ENCODE measurements at places on chromosomes 13 and 19. TPM values are rescaled to one million over a fixed set of nuclear protein-coding genes. Genes with fewer than 3 reads are reported as not detected.

GRCh38 chr13:26246154-26246553 is 7.8 kb upstream of the CDK8 start:
- no peak for ATAC-seq

DNA sequence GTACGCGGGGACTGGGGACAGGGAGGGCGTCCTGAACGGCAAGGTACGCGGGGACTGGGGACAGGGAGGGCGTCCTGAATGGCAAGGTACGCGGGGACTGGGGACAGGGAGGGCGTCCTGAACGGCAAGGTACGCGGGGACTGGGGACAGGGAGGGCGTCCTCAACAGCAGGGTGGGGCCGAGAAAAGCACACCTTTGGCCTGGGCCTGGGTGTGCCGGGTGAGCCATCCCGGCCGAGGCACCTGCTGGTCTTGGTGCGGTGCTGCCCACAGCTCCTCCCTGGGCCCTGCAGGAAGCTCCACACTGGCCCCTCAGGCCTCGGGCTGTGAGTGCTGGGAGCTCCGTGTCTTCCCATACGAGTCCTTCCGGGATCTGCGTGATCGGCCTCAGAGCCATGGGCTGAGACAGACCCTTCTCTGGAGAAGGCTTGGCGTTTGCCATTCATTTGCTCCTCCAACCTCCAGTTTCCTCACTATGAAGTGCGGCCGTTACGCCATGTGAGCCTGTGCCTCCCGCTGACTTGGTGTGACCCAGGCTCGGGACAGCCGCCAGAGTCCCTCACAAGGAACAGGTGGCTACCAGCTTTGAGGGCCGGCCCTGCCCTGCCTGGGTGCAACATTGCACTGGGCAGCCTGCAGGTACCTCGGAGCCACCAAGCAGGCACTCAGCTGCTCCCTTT is 7.8 kb upstream of the ZNF554 start:
- no peak for ATAC-seq

DNA sequence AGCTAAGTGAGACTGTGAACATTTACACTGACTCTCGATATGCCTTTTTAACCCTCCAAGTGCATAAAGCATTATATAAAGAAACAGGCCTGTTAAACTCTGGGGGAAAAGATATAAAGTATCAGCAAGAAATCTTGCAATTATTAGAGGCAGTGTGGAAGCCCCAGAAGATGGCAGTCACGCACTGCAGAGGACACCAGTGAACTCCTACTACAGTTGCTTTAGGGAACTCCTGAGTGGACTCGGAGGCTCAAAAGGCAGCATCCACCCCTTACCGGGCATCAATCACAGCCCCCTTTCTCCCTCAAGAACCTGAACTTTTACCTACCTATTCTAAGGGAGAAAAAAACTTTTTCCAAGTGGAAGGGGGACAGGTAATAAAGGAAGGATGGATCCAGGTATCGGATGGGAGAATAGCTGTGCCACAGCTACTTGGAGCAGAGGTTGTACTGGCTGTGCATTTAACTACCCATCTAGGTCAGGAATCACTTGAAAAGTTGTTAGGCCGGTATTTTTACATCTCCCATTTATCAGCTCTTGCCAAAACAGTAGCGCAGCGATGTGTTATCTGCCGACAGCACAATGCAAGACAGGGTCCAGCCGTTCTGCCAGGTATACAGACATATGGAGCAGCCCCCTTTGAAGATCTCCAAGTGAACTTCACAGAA is 80.1 kb downstream of the ZNF486 start:
- ATAC-seq: no peak

DNA sequence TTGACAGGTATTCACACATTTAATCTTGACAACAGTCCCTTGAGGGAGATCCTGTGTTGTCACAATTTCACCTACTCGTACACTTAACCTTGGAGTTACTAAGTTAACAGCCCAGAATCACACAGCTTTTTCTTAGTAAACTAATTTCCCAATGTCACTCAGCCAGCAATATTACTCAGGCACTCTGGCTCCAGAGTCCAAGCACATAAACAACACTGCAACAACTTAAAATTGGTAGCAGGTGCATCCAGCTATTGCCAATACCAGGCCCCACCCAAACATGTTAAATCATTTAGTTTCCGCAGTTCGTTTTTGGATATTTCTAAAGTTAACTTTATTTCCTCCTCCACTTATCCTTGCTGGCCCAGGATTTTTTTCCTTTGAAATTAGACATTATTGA is 32.7 kb downstream of the LIG4 start:
- no peak for ATAC-seq

DNA sequence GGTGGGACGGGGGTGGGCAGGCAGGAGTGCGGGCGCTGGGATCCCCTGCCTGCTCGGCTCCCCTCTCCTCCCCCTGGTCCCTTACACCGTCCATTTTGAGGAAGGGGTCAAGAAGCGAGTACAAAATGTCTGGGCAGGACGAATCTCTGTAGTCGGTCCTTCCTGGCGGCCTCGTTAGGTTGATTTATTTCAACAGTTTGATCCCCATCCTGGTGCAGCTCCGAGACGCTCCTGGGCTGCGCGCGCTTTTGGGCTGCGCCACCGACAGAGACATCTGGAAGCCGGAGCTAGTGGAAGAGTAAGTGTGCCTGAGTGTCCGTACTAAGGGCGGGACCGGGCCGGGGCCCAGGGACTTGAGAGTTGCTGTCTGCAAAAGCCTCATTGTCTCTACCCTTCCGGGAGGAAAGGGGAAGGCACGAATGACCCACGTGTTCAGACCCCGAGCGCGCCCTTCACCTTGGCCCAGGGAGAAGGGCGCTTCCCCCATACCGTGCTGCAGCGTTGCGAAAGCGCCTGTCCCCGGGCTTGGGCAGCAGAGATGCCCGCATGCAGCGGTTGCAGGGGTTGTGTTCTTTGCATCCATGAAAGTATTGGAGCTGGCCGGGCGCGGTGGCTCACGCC is 1.8 kb downstream of the ZNF114 start:
- ATAC-seq: peak; percentile 28

DNA sequence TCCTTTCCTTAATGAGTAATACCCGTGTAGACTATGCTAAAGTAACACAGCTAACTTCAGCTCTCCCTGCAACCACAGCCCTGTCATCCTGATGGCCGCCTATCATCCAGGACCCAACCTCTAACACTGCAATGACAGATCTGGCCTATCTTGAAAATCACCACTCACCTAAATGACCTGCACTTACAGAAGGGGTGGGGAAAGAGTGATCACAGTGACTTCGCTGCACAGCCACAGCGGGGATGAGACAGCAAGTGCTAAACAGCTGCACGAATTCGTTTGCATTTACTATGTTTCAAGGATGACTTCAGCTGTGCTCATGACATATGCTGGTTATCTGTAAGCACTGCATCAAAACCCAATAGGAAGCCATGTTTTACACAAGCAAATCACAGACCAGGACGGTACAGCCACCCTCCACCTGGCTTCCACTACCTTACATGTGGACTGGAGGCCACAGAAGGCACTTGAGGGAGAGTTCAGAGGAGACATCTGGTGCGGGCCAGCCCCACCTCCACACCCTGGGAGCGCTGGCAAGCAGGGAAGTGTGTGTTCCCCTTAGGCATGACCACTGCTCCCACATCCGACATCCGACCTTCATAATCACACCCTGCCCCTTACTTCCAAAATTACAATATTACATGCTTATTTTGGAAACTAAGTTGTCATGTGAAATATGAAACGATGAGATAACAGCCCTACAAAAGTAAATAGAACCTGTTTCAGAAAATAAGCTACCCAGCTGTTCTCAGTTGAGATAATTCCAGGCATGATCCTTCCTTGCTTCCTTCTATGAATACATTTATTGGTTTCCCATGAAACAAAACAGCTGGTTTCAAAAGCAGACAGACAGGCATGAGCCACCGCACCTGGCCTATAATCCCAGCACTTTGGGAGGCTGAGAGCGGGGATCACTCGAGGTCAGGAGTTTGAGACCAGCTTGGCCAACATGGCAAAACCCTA is 95.7 kb downstream of the STK24 start:
- peak; percentile 64 for ATAC-seq

- ATAC-seq: no peak
Measured at GRCh38 chr13:46380242-46380641, 6.8 kb downstream of the RUBCNL start.

DNA sequence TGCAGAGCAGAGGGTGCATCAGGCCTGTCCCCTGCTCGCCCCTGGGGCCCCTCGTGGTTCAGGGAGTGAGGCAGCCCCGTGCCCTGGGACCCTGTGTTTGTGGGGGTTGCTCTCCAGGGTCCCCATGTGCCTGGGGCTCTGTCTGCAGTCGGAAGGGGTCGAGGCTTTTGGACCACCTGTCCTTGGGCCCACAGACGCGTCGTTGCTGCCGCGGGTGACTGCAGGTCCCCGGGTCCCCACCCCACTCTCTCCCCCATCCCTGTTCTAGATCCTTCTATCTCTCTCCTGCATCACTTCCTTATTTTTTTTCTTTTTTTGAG is 1.9 kb downstream of the PCSK4 start:
- ATAC-seq: no peak

- no peak for ATAC-seq
Measured at GRCh38 chr13:85970727-85971126, 171.5 kb upstream of the SLITRK6 start.

GRCh38 chr13:98741741-98742435 is 10.6 kb downstream of the SLC15A1 start:
- no peak for ATAC-seq

DNA sequence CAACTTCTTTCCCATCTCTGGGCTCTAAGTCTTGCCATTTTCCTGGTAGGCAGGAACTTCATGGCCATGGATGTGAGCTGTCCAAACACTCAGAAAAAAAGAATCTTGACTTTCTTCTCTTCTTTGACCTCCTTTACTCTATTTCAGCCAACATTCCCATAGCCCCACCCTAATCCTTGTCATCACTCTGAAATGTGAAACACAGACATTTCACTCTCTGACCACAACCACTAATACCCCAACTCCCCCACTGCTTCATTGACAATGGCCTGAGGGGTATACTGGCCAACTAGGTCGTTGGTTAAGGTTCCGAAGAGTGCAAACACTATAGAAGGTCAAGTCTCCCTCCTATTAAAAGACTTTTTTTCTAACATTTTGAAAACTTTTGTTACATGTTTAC is 4.7 kb upstream of the CYP2A13 start:
- no peak for ATAC-seq

GRCh38 chr13:71863254-71863865 is 3.6 kb downstream of the DACH1 start:
- ATAC-seq: no peak

GRCh38 chr13:112435973-112436372 is 59.8 kb downstream of the SPACA7 start:
- no peak for ATAC-seq

DNA sequence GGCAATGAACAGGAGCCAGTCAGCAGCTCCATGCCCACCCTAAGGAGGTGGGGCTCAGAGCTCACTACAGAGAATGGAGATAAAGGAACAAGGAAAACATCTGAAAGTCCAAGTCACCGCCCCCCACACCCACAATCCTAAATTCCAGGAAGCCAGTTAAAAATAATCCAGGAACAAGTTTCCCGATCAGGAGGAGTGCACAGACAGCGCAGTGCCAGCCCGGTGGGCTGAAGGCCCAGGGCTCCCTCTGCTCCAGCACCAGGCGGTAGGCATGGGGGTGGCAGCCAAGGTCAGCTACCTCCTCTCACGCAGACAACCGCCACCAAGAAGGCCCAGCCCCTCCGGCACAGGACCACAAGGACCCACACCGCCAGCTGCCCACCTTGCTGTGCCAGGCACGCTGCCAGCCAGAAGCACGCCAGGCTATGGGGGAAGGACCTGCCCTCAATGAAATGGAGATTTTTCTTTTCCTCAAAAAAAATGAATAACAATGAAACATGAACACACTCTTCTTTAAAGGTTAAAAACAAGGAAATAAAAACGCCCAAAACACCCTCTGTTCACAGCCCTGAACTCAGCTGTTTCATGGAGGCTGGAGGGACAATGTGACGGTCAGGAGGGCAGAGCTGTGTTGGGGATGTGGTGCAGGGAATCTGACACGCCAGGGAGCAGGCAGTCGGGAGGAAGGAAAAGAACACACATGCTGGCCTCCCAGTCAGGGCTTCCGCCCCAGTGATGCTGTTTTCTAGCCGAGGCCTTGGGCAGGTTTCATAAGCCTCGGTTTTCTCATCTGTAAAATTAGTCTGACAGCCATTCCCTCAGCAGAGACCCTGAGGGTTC is 11.0 kb downstream of the STK24 start:
- ATAC-seq: no peak

Gene IGFL3
- not detected for total RNA-seq

Gene DLEU7
- not detected for total RNA-seq

Gene CCNE1
- total RNA-seq: 31.5 TPM

Gene SIGLEC8
- not detected for total RNA-seq

Gene CGB7
- 0.32 TPM for total RNA-seq

Gene GRK1
- 0.64 TPM for total RNA-seq

Gene RFXAP
- 15.3 TPM for total RNA-seq

Gene PEG3
- total RNA-seq: not detected
